ENCODE measurements at places on chromosomes 6 and 20.

GRCh38 chr6:170011204-170012036 is 260.0 kb downstream of the ERMARD start:
- no peak for DNase-seq

GRCh38 chr20:50387218-50387995 is 122.8 kb upstream of the PTPN1 start:
- no peak for DNase-seq

DNA sequence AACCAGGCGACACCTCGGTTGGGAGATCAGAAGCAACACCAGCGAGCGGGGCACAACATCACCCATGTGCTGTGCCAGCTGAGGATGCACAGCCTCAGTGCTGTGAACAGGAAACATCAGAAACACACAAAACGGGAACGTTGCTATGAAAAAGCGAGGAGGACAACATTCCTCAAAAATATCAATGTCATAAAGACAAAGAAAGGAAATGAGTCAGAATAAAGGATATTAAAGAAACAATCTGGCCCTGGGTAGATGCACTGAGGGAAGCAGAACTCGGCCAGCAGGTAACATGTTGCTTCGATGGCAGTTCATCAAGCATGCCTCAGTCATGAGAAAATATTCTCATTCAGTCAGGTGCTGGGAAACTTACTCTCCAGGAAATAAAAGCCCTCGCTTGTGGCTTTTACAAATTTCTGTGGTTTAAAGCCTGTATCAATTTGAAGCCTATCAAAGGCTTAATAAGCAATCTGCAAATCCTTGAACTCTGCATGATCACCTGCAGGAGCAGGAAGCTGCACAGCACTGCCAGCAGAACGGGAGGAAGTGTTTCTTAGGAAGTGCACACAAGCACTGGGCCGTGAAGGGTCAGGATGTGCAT is 77.5 kb downstream of the GINS1 start:
- no peak for DNase-seq

- DNase-seq, result no peak
Observed at GRCh38 chr6:20393297-20393696, 8.4 kb upstream of the E2F3 start.

DNA sequence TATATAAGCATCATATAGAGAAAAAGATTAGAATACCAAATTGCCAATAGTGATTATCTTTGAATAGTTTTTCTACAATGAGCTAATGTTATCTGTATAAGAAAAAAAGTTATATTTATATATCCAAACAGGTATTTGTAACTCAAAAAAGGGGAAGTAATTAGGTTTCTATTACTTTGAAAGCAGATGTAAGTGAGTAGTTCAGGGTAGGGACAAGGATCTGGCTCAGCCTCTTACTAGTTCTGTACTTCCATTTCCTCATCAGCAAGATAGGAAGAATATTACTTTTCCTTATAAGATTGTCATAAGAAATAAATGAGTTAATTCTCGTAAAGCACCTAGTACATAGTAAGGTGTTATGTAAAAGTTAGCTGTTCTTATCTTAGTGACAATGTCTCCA is 32.2 kb downstream of the AHI1 start:
- DNase-seq, result no peak

GRCh38 chr6:124956018-124956417 is 6.2 kb upstream of the RNF217 start:
- DNase-seq, result no peak

DNA sequence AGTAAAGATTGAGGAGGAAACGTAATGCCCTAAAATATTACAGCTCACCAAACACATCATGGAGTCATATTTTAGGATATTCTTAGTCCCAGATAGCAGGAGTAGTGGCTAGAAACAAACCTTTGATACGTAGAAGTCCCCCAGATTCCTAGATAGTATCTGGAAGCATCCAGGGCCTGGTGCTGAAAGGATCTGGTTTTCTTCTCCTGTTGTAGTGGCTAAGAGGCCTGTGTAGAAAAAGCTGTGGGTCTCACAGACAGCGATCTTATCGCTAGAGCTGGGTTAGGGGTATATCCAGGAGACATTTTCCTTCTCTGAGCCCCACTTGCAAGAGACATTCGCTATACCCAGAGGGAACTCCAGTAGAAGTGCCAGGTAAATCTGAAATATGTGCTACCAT is 139.9 kb downstream of the KCNQ5 start:
- DNase-seq, result no peak

DNA sequence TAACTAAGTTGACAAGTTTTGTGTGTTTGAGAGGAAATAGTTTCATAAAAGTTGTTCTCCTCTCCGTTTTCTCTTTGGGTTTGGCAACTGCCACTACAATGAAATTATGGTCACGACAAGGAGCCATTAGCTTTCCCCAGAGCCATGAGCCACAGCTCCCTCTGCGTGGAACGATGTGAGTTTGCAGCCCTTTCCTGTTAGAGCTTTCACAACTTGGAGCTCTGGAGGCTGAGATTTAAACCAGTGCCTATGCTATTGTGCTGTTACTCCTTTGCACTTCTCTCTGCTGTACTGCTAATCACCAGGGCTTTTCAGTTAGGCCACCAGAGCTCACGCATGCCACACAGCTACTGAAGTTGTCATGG is 29.3 kb upstream of the TXNDC5 start:
- peak; percentile 16 for DNase-seq

- DNase-seq, result no peak
Observed at GRCh38 chr6:28988536-28989311, 16.4 kb downstream of the ZNF311 start.

DNA sequence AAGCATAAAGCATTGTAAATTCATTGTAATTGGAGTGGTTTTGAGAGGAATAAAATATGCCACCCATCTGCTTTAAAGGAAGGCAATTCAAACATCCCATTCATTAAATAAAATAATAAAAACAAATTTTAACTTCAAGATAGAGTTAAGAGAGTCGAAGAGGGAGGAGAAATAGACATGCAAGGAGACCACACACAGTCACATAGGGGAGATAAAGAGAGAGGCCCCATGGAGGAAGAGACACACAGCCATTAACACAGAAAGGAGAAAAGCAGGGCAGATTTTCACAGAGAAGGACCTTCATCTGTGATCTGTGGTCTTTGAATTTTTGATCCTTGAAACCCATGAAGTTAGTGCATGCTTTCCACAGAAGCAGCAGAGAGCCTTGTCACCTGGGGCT is 214.3 kb upstream of the TCF21 start:
- no peak for DNase-seq

DNA sequence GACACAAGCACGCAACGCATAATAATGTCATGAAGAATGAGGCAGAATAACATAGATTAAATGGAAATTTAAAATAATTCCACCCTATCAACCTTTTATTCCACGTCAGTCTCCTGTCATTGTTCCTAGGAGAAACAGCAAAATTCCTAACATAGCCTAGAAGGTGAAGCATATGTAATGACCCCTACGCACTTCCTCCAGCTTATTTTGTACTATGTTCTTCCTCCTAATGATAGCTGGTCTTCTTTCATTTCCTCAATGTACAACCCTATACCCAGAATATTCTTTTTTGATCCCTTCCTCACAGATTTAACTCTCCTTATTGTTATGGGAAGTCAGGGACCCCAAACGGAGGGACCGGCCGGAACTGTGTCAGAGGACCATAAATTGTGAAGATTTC is 122.0 kb upstream of the CARMIL1 start:
- no peak for DNase-seq

- no peak for DNase-seq
Observed at GRCh38 chr6:1081551-1082284, 230.2 kb upstream of the FOXQ1 start.

- no peak for DNase-seq
Observed at GRCh38 chr20:45157962-45158361, 16.7 kb upstream of the PI3 start.

GRCh38 chr6:142732790-142733189 is 212.2 kb downstream of the HIVEP2 start:
- DNase-seq, result no peak

- DNase-seq, result no peak
Observed at GRCh38 chr6:26330859-26331217, 34.2 kb upstream of the BTN3A2 start.

GRCh38 chr6:80553071-80553740 is 446.7 kb downstream of the BCKDHB start:
- no peak for DNase-seq

DNA sequence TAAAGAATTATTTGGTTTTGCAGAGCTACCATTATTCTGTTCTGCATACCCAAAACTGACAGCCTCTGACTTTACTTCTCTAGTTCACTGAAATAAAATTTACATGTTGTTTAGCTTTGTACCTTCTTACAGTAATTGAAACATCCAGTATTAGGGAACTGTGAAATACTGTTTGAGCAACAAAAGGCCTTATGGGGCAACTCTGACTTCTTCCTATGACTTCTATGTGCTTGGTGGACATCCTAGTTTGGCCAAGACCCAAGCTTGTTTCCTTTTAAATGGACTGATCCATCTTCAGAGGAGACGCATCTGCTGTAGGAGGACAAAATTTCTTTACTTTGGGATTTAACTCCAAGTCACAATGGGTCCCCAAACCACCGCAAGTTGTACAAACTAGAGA is 44.7 kb downstream of the NR2E1 start:
- DNase-seq, result no peak

DNA sequence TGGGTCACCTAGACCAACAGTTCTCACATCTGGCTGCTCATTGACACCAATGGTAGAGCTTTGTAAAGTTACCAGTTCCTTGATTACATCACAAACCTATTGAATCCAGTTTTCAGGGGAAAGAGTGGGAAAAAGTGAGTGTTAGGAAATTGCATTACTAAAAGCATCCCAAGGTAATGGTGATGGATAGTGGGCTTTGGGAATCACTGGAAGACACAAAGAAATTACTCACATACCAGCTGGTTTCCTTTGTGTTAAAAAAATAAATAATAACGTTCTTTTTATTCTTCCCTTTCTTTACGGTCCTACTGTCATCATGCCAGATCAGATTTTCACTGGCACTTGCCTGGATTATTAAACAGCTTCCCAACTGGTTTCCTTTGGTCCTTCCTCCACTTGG is 370.7 kb downstream of the RFPL4B start:
- DNase-seq, result no peak

DNA sequence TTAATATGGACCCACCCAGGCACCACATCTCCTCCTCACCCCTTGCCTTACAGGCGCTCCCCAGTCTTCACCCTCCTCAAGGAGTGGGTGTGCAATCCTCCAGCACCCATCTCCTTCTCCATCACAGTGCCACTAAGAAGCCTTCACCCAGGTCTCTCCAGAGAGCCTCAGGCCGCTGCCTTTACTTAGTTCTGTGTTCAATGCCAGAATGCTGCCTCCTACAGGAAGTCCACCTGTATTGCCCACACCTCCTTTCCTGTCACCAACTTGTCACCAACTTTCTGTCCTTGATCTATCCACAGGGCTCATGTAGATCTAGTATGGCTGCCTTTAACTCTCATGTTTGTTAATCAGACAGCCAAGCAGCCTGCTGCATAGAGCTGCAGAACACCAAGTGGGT is 586 bp upstream of the LST1 start:
- DNase-seq, result no peak

DNA sequence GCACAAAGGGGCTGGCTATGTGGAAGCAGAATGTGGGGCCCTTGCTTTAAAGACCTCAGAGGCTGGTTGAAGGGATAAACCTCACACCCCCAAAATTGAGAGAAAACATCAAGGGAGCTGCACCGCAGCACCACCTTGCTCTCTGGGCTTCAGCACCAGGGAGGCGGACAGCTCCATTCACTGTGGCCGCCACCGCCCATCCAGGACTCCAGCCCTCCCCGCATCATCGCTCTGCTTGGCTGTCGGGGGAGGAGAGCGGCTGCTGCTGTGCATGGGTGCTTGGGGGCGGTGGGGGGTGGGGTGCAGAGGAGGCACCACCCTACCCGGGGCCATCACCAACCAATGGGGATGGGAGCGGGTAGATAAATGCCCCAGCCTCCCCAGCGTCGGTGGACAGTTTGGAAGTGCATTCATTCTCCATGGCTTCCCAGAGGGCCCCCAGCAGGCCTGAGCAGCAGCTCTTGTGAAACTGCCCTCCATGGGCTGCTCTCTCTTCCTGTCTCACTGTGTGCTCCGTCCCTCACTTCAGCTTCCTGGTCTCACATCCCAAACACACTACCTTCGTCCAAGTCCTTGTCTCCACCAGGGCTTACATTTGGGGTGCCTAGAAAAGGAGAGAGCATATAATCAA is 75.7 kb upstream of the BHLHE23 start:
- no peak for DNase-seq

DNA sequence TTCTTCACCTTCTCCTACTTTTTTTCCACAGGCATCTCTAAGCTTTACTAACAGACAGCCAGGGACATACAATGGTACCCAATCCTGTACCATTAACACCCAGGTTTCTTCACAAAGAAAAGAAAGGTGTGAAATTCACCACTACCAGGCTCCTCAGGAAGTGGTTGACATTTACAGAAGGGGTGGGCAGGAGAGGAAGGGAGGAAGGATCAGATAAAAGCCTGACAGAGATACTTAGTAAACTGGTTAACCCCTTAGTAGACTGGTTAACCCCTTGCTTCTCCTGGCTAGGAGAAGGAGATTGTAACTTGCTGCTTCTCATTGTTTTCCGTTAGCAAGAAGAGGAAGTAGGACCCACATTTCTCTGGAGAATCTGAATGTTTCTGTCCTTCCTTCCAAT is 7.2 kb downstream of the SAMD3 start:
- no peak for DNase-seq
